ENCODE measurements at places on chromosomes 2 and 18. TPM values are rescaled to one million over a fixed set of nuclear protein-coding genes. Genes with fewer than 3 reads are reported as not detected.

The GKN2 gene
- not detected for total RNA-seq

The CYS1 gene
- 0.07 TPM for total RNA-seq

GRCh38 chr2:238954841-238955591, 107.1 kb downstream of the TWIST2 start:
- peak; percentile 56 for DNase-seq

- no peak for DNase-seq
These were observed 66.5 kb upstream of the CABLES1 start for GRCh38 chr18:23068570-23069310.

DNA sequence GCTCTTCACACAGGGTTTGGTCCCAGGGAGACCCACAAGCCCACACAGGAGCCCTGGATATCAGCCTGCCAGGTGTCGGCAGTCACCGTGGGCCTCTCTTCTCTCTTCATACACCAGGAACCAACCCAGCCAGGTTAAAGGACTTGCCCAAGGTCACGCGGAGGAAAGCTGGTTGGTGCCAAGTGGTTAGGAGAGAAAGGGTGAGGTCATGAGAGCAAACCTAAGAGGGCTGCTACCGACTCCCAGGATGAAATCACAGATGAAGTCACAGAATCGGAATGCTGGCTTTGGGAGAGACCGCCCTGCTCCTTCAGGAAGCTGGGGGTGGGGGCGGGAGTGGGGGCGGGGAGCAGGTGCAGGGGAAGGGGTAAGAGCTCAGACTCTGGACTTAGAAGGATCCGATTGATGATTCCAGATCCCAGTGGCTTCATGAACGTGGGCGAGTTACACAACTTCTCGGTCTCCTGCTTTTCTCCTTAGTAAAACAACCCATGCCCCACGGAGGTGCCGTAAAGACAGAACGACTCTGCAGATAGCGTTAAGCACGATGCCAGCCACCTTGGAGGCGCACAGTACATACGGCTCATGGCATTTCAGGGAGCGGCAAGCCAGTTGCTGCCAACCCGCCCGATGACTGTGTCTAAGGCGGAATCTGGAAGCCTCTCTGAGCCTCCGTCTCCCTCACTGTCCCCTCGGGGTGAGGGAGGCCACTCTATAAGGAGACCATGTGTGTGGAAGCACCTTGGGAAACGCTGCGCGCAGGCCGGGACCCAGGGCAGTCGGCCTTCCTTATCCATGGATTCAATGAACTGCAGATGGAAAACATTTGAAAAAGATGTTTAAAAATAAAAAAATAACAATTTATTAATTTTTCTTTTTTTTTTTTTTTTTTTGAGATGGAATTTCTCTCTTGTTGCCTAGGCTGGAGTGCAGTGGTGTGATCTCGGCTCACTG, 23.0 kb upstream of the TAF1B start:
- DNase-seq: peak; percentile 63

The CD8A gene
- not detected for total RNA-seq

GRCh38 chr2:45332094-45332493, 279.0 kb downstream of the SRBD1 start:
- no peak for DNase-seq

DNA sequence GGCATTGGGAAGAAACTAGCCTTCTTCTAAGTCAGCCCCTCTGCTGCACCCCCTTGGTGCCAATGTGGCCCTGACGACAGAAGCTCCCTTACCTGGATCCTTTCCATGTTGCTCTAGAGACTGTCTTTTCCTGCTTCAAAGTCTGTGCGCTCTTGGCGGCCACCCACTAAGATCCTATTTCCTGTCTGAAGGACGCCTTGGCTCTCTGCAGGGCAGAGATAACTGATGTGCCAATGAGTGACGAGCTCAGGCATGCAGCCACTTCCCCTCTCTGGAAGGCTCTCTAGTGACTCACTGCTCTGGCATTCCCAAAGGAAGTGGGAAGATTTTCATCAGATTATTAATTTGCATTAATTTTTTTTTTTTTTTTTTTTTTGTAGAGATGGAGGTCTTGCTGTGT, 273.5 kb downstream of the CDH20 start:
- DNase-seq: peak; percentile 86

DNA sequence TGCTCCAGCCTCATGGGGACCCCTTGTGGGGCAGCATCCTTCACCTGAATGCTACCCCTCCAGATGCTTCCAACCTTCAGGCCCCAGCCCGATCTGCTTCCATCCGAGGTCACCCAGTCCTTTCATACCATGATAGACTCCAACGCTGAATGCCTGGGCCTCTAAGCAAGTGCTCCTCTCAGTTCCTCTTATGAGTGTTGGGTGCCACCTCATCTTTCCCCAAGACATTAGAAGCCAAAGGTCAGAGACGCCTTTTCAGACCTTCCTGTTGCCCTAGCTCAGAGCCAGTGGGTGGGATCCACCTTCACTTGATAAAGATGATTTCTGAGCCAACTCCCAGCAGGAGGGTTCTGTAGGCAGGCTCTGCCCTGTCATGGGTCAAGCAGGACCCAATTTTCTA, 174.5 kb upstream of the MGAT5 start:
- no peak for DNase-seq

GRCh38 chr18:31500051-31500688, 2.2 kb downstream of the DSG2 start:
- no peak for DNase-seq

The TMEM200C gene
- 5.6 TPM for total RNA-seq
